ENCODE measurements at places on chromosomes 1 and 21. TPM values are rescaled to one million over a fixed set of nuclear protein-coding genes. Genes with fewer than 3 reads are reported as not detected.

The SMG5 gene
- total RNA-seq = 79.7 TPM

The SGIP1 gene
- total RNA-seq = not detected

- H3K36me3 ChIP-seq = no peaks in the 10 kb centered on the region
- no peak overlapping the region for H3K4me3 ChIP-seq
- DNase-seq = no peak
- no peak overlapping the region for H3K27ac ChIP-seq
These were observed 15.8 kb upstream of the JUN start for GRCh38 chr1:58799650-58800049.

DNA sequence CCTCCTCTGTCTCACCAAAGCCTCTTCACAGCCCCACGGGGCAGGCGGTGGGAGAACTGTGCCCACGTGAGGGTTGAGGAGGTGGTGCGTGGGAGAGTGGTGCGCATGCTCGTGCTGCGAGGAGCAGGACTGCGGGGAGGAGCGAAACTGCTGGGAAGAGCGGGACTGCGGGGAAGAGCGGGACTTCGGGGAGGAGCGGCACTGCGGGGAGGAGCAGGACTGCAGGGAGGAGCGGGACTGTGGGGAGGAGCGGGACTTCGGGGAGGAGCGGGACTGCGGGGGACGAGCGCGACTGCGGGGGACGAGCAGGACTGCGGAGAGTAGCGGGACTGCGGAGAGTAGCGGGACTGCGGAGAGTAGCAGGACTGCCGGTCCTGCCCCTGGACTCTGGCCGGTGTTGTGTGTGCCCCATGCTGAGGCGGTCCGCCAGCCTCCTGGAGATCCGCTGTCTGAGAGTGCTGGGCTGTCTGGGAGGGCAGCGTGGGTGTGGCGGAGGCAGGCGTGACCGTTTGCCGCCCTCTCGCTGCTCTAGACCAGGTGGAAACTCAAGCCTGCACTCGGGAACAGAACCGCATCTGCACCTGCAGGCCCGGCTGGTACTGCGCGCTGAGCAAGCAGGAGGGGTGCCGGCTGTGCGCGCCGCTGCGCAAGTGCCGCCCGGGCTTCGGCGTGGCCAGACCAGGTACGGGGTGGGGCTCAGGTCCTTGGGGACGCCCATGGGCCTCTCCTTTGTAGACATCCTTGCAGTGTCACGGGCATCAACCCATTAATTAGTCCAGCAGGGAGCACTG, 24.6 kb downstream of the TNFRSF1B start:
- H3K4me3 ChIP-seq = no peak overlapping the region
- H3K36me3 ChIP-seq = peaks cover 9% of the 10 kb centered on the region
- H3K27me3 ChIP-seq = no peaks in the 10 kb centered on the region
- H3K27ac ChIP-seq = no peak overlapping the region

GRCh38 chr1:43137445-43138052, 34.5 kb downstream of the EBNA1BP2 start:
- no peaks in the 10 kb centered on the region for H3K36me3 ChIP-seq
- peaks cover 8% of the 10 kb centered on the region for H3K27me3 ChIP-seq

- no peak overlapping the region for H3K4me3 ChIP-seq
- no peaks in the 10 kb centered on the region for H3K27me3 ChIP-seq
- H3K36me3 ChIP-seq = peaks cover 2% of the 10 kb centered on the region
- no peak for DNase-seq
- no peak overlapping the region for H3K27ac ChIP-seq
These were observed 11.1 kb downstream of the STX6 start for GRCh38 chr1:181011301-181012202.

DNA sequence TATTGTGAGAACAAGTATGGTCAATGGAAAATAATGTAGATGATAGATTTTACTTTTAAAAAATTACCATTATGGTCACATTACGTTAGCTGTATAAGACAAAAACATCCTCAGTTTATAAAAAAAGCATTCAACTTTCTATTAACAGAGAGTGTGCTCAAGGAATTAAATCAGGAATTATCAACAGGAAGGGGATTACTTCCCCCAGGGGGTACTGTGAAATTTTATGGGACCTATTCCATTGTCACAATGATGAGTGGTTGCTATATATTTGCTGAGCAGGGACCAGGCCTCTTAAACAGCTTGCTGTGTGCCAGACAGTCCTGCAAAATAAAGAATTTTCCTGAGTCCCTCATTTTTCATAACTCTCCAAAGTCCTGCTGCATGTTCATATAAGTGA, 21.2 kb downstream of the JAM2 start:
- H3K4me1 ChIP-seq = peaks cover 4% of the 10 kb centered on the region
- no peaks in the 10 kb centered on the region for H3K27me3 ChIP-seq
- no peaks in the 10 kb centered on the region for H3K36me3 ChIP-seq
- no peak overlapping the region for H3K27ac ChIP-seq

GRCh38 chr1:24248859-24249258, 61.8 kb upstream of the IFNLR1 start:
- no peaks in the 10 kb centered on the region for H3K4me1 ChIP-seq
- no peak overlapping the region for H3K4me3 ChIP-seq
- no peaks in the 10 kb centered on the region for H3K36me3 ChIP-seq
- H3K27ac ChIP-seq = no peak overlapping the region
- H3K27me3 ChIP-seq = no peaks in the 10 kb centered on the region

DNA sequence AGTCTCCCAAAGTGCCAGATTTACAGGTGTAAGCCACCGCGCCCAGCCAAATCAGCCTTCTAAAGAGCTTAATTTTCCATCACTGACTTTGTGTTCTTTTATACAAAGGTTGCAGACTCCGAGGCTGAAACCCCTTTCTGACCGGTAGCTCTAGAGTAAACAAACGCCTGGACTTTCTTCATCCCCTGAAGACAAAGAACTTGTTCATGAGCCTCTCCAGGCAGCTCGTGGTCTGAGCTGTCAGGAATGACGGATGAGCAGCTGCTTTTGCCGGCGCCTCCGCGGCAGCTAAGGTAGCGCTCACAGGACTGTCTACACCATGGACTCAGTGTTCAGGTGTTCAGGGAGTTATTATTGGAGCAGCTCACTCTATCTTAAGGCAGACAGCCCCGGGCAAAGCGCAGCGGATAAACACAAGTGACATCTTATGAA, 128.5 kb upstream of the ERRFI1 start:
- H3K4me1 ChIP-seq = peaks cover 53% of the 10 kb centered on the region
- no peak overlapping the region for H3K27ac ChIP-seq
- no peak overlapping the region for H3K4me3 ChIP-seq
- H3K36me3 ChIP-seq = peaks cover 2% of the 10 kb centered on the region
- peaks cover 29% of the 10 kb centered on the region for H3K27me3 ChIP-seq
- DNase-seq = no peak

DNA sequence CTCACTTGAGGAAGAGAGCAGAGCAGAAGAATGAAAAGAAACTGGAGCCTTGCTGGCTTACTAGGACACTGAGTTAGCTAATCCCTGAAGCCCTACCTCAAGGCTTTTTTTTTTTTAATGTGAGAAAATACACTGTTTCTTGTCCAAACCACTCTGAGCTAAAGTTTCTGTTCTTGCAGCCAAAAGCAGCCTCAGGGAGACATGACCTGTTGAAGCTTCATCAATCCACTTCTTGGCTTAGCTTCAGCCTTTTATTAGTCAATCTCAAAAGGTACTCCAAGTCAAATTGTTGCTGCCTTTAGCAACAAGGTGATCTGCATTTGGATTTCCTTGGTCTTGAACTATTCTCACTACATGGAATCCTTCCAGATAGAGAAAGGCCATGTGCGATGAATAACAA, 33.7 kb downstream of the CCDC185 start:
- H3K4me1 ChIP-seq = no peaks in the 10 kb centered on the region
- no peaks in the 10 kb centered on the region for H3K27me3 ChIP-seq
- H3K4me3 ChIP-seq = no peak overlapping the region
- no peak overlapping the region for H3K27ac ChIP-seq
- no peaks in the 10 kb centered on the region for H3K36me3 ChIP-seq

DNA sequence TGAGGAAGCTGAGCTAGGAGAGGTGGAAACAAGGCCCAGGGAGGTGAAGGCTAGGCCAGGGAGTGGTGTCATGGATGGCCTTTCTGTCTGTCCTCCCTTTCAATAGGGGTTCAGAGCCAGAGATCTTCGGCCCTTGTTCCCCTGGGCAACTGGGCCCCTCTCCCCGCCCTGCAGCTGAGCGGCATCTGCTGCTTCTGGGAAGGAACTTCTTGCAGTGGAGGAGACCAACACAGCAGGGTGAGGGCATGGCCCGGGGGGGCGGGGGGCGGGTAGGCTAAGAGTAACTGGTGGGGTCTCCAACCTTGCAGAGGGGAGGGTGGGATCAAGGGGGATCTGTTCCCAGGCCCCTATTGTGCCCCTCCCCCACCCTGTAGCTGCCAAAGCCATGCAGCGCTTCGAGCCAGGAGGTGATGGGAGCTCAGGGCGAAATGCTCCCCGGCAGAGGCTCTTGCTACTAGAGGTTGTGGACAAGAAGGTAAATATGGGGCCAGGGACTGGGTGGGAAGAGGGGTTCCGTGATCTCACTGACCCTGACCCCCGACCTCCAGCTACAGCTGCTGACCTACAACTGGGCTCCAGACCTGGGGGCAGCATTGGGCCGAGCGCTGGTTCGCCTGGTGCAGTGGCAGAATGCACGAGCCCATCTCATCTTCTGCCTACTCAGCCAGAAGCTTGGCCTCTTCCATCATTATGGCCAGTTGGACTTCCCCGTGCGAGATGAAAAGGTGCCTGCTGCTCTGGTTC, 11.7 kb downstream of the HYI start:
- no peak overlapping the region for H3K27ac ChIP-seq
- no peaks in the 10 kb centered on the region for H3K4me1 ChIP-seq
- peaks cover 5% of the 10 kb centered on the region for H3K36me3 ChIP-seq
- no peak overlapping the region for H3K4me3 ChIP-seq
- DNase-seq = no peak
- no peaks in the 10 kb centered on the region for H3K27me3 ChIP-seq

GRCh38 chr21:26842974-26843932, 2.0 kb downstream of the ADAMTS1 start:
- DNase-seq = peak; percentile 25
- peaks cover 75% of the 10 kb centered on the region for H3K27me3 ChIP-seq
- peak overlapping the region; percentile 79 for H3K4me3 ChIP-seq
- H3K4me1 ChIP-seq = peaks cover 49% of the 10 kb centered on the region

- H3K4me1 ChIP-seq = no peaks in the 10 kb centered on the region
- H3K4me3 ChIP-seq = no peak overlapping the region
- no peaks in the 10 kb centered on the region for H3K27me3 ChIP-seq
These were observed 234.6 kb downstream of the USP25 start for GRCh38 chr21:15964236-15964855.

DNA sequence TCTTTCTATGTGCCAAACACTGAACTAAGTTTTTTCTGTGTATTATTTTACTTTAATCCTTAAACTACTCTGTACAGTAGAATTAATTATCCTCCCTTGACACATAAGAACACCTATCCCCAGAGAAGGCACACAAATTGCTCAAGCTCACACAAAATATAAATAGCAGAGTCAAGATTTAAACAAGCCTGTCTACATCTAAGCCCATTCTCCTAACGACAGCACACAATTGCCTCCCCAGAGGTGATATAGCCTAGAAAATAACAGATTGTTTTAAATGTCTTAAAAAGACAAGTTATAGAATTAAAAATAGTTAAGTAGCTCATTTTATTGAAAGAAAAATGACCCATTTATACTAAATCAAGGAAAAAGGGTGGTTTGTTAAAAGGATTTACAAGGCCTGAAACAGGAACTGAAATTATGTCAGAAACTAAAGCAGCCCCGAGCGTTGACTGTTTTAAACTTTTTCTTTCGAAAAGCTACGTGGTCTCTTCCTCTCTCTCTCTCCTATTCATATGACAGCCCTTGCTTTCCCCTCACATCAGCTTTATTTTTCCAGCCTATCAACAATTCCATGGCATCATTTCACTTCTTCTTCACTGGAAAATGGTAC, 30.5 kb downstream of the TNFSF18 start:
- H3K36me3 ChIP-seq = no peaks in the 10 kb centered on the region
- H3K4me3 ChIP-seq = no peak overlapping the region
- no peak for DNase-seq
- H3K4me1 ChIP-seq = no peaks in the 10 kb centered on the region
- H3K27me3 ChIP-seq = no peaks in the 10 kb centered on the region
- no peak overlapping the region for H3K27ac ChIP-seq

DNA sequence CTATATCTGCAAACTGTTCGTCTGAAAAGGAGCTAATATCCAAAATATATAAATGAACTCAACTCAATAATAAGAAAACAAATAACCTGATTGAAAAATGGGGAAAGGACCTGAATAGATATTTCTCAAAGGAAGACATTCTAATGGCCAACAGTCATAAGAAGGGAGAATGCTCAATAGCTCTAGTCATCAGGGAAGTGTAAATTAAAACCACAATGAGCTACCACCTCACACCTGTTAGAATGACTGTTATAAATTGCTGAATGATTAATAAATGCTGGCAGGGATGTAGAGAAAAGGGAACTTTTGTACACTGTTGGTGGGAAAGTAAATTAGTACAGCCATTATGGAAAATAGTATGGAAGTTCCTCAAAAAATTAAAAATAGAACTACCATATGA, 21.2 kb upstream of the C1orf115 start:
- no peaks in the 10 kb centered on the region for H3K27me3 ChIP-seq
- no peaks in the 10 kb centered on the region for H3K4me1 ChIP-seq
- no peaks in the 10 kb centered on the region for H3K36me3 ChIP-seq
- H3K27ac ChIP-seq = no peak overlapping the region
- no peak for DNase-seq
- H3K4me3 ChIP-seq = no peak overlapping the region

GRCh38 chr21:39444421-39445180, 977 bp downstream of the LCA5L start:
- peaks cover 31% of the 10 kb centered on the region for H3K27me3 ChIP-seq
- no peaks in the 10 kb centered on the region for H3K36me3 ChIP-seq
- peaks cover 14% of the 10 kb centered on the region for H3K4me1 ChIP-seq
- no peak for DNase-seq

DNA sequence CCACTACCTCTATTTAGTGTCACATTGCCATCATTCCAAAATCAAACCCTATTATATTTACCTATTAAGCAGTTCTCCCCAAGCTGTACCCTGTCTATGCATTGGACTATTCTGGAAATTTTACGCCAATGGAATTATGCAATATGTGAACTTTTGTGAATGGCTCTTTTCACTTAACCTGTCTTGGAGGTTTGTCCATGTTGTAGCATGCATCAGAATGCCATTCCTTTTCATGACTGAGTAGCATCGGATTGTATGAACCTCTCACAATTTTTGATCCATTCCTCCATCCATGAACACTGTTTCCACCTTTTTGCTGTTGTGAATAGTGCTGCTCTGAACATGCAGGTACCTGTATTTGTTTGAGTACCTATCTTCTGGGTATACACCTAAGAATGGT, 33.7 kb downstream of the FAM163A start:
- peaks cover 6% of the 10 kb centered on the region for H3K27me3 ChIP-seq
- DNase-seq = no peak
- no peak overlapping the region for H3K27ac ChIP-seq
- H3K36me3 ChIP-seq = no peaks in the 10 kb centered on the region

GRCh38 chr1:24198766-24199165, 11.7 kb upstream of the IFNLR1 start:
- H3K27ac ChIP-seq = no peak overlapping the region
- peaks cover 64% of the 10 kb centered on the region for H3K4me1 ChIP-seq
- no peaks in the 10 kb centered on the region for H3K36me3 ChIP-seq
- DNase-seq = no peak
- no peak overlapping the region for H3K4me3 ChIP-seq

- DNase-seq = no peak
- H3K4me1 ChIP-seq = no peaks in the 10 kb centered on the region
- no peak overlapping the region for H3K27ac ChIP-seq
- H3K36me3 ChIP-seq = no peaks in the 10 kb centered on the region
- H3K27me3 ChIP-seq = no peaks in the 10 kb centered on the region
- H3K4me3 ChIP-seq = no peak overlapping the region
These were observed 1291.5 kb upstream of the B3GALT2 start for GRCh38 chr1:194477908-194478307.

- H3K4me3 ChIP-seq = no peak overlapping the region
- DNase-seq = peak; percentile 66
- peaks cover 54% of the 10 kb centered on the region for H3K4me1 ChIP-seq
These were observed 3.9 kb upstream of the CD58 start for GRCh38 chr1:116574581-116575291.
